Choroid plexus epithelial cell (primary cell): ENCODE measurements at places on chromosomes 2 and 18.

DNA sequence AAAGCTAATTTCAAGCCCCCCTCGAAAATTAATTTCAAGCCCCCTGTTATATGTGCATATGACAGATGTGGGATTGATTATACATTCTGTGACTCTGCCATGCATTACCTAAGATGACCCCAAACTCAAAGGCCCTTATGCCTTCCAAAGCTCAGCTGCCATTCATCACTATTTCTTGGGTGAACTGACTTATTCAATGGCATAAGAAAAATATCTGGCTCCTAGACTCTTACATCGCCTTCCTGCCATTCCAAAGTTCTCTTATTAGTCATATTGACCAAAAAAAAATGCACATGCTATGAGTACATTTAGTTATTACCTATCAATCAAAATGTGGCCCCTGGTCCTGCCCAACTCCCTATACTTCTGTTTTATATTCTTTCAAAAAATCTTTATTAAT, 291.8 kb upstream of the CHAC2 start:
- no peak for DNase-seq

- DNase-seq, result no peak
These were observed 110.4 kb downstream of the CTIF start for GRCh38 chr18:48649231-48649630.

GRCh38 chr2:46347648-46348280, 50.6 kb downstream of the EPAS1 start:
- DNase-seq, result no peak

- DNase-seq, result no peak
These were observed 260.6 kb upstream of the CCDC68 start for GRCh38 chr18:55219823-55220222.

DNA sequence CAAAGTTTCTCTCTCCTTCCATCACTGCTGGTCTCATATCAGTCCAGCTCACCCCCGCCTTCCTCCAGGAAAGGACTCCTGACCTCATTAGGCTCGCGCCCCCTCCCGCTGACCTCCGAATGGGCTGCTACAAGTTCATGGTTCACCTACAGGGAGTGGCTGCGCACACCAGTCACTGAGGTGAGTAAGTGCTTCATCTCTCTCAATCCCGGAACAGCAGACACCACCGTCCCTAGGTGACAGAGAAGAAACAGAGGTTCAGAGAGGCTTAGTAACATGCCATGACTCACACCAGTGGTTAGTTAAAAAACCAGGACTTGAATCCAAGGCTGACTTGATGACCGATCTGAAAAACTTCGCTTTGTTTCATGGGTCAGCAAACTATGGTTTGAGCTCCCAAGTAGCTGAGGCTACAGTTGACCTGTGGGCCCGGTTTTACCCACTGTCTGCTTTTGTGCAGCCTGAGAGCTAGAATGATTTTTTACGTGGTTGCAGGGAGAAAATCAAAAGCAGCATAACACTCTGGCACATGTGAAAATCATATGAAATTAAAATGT, 42.0 kb downstream of the ZFP36L2 start:
- peak; percentile 68 for DNase-seq

- peak; percentile 4 for DNase-seq
These were observed 462.5 kb upstream of the FSHR start for GRCh38 chr2:49616800-49617199.

GRCh38 chr2:205471776-205472175, 210.5 kb upstream of the NRP2 start:
- no peak for DNase-seq

- no peak for DNase-seq
These were observed 314.6 kb downstream of the CNTNAP5 start for GRCh38 chr2:124339709-124340108.

DNA sequence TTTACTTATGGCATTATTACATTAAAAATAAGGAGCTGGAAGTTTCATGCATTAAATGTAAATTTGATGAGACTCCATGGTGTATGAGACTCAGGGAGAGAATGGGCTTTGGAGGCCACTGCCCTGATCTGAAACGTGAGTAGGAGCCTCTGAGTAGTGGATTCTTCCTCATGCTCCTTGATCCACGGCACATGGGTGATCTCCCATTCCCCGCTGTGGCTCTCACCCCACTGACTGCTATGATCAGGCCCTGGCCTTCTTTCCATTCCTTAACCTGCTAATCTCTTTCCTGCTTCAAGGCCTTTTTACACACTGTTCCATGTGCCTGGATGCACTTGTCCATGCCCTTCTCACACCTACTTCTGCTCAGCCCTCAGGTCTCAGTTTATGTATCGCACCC, 68.4 kb downstream of the SMAD7 start:
- no peak for DNase-seq

GRCh38 chr2:10574911-10575310, 114.9 kb downstream of the NOL10 start:
- no peak for DNase-seq

DNA sequence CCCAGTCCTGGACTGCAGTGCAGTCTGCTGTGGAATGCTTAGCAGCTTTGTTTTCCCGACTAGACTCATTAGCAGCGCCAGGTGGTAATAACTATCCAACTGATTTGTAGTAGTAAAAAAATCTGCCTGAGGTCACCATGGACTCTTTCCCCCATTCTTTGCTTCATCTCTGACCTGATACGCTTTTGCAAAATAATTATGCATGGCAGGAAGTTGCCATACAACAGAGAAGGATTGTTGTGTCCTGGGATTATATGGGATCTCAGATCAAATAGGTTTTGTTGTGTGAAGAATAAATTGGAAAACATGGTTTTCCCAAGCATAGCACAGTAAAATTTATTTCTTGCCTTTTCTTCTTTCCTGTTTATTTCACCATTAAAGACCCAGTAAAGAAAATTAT, 72.4 kb upstream of the ATP5MC3 start:
- DNase-seq, result no peak

- DNase-seq, result no peak
These were observed 13.6 kb downstream of the METAP1D start for GRCh38 chr2:172013396-172013795.

DNA sequence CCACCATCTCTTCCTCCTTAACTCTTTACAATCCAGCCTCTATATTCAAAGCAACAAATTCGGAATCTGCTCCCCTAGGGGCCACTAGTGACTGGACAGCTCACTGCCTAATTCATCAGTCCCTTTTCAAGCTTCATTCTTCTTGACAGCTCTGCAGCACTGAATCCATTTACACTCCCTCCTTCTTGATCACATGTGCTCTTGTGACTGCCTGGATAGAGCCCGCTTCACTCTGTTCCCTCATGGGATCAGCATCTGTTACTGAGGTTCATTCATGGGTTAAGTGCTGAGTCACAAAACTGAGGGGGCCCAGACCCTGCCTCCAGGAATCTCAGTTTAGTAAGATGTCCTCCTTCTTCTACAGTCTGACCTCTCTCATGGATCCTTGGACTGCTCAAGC, 81.5 kb downstream of the CYRIA start:
- DNase-seq, result no peak

DNA sequence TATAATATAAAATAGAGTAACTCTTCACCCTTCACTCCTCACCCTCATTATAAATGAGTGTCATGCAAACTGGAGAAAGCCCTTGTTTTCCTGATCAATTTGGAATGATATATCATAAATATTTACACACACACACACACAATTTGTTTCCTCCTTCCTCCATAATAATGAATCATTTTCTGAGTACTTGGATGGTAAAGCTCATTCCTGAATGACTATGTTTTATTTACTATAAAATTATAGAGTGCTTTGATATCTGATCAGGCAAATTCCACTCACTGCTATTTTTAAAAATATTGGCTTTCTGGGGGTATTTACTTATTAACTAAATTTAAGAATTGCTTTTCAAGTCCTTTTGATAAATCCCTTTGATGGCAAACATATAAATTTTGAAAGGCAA, 1125.5 kb upstream of the CNTNAP5 start:
- DNase-seq, result no peak

DNA sequence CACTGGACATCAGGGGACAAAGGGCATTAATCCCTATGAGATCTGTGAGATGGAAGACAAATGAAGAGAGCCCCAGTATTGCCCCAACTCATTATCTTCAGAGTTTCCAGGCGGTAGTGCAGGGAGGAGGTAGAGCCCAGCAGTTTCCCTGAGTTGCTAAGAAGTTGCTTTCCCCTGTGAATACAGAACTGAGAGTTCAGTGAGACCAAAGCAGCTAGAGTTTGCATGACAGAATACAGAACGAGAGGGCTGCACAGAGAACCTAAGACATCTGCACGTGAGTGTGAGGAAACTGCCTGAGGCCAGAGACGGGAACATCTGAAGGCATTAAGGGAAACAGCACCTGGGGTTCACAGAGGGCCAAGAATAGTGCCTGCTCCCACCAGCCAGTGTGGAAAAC, 18.1 kb upstream of the PGAP1 start:
- peak; percentile 12 for DNase-seq

- peak; percentile 90 for DNase-seq
These were observed 61.3 kb upstream of the TXNDC2 start for GRCh38 chr18:9824474-9824832.

DNA sequence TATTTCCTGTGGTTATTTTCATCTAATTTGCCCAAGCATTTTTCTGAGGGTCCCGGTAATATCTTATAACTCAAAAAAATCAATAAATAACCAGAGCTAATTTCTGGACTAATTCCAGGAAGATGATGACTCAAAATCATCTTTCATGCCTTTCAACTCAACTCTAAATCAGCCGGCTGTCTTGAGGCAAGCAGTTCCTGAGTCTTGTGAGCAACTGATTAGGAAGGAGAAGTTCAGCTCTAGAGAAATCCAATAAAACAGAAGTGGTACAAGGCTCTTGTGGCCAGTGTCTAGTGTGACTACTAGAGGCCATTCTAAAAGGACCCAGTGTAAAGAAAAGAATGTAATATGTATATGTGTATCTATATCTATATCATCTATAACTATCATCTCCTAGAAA, 890.4 kb downstream of the TRIB2 start:
- no peak for DNase-seq

DNA sequence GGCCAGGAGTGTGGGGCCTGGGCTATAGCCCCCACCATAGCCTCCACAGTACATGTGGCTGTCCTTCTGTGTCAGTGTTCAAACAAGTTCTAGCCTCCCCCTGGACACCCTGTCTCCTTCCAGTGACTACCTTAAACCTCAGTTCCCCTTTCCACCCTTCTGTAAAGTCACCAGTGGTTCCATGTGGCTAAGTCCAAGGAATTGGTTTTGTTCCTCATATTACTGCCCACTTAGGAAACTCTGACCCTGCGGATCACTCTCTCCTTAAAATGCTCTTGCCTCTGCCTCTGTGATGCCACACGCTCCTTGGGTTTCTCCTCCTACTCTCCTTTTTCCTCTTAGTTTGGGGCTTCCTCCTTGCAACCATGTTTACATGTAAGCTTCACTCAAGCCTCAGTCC, 27.8 kb upstream of the REL start:
- DNase-seq, result no peak

DNA sequence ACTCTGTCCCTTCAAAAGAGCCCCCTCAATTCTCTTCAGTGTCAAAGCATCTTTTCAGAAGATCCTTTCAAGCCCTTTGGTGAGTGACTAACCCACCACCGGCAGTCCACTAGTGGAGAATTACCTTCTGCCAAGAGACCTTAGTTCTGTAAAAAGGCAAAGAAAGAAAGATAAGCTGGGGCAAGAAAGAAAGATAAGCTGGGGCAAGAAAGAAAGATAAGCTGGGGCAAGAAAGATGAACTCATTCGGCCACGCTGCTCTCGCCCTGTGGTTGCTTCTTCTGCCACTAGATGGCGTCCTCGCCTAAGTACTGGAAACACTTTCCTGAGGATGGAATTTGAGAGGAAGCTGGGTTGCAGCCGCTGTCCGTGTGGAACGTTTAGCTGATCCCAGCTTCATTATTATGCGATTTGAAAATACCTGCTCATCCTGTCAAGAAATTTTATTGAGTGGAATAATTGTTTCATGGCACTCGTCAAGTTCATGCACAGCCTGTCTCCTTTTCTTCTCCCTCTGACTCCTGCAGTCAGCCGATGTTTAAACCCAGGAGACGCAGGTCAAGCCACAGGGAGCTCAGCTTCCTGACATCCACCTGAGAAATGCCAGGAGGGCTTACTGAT, 17.3 kb upstream of the ANXA4 start:
- peak; percentile 86 for DNase-seq

DNA sequence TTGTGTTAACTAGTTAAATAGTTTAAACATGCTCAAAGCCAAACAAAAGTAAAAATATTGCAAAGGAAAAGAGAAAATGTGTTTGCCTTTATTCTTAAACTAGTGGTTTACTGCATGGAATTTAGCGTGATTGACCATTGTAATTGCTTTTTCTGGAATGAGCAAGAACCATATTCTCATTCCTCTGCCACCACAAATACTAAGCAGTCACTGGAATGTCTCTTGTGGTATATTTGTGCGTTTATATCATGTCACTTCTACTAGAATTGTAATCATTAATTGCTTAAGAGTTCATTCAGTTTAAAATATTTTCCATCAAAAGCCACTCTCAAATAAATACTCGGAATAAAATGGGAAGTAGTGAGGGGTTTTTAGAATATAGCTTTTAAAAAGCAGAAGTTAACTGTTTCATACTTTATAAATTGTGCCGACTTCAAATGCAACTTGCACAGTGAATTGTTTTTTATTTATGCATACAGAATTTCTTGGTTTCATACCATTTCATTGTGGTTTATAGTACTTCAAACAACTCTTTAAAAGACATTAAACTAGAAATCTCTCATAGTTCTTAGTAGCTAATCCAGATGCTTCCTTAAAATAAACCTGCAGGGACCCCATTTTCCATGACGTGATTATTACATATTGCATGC, 288.1 kb downstream of the EPHA4 start:
- no peak for DNase-seq

DNA sequence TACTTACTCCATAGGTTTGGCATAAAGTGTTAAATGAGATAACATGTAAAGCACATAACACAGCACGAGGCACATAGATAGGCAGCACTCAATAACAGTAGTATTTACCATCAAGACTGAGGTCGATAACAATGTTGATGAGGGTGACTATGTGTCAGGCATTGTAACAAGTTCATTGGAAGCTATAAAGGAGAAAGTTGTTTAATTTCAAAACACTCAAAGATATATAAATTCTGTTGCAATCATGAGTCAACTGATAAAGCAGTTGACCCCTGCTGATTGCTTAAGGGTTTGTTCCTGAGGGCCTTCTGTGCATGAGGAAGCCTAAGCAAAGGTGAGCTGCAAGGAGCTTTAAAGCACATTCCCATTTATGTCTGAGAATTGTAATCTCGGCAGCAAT, 760.5 kb downstream of the SATB2 start:
- no peak for DNase-seq

DNA sequence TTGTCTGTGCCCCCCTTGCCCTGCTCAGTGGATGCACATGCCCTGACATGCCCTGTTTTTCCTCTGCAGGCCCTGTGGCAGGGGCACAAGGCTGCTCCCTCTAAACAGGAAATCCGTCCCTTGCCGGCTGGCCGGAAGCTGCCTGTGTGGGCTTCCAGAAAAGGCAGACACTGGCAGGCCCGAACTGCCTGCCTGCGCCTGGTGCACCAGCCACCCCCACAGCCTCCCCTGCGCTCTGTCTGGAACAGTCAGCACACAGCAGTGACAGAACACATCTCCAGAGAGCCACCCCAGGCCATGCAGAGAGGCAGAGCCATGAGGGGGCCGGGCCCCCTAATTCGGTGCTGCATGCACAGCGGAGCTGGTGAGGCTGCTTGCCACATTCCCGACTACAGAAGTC, 33.5 kb downstream of the LOXHD1 start:
- DNase-seq, result no peak
